ENCODE measurements at places on chromosomes 4 and X. TPM values are rescaled to one million over a fixed set of nuclear protein-coding genes. Genes with fewer than 3 reads are reported as not detected.

FOXP3 gene
- 1.9 TPM for total RNA-seq

DMRTC1 gene
- 0.05 TPM for total RNA-seq

- DNase-seq = no peak
Measured at GRCh38 chrX:103927030-103927429, 35.4 kb upstream of the TMSB15B start.

DNA sequence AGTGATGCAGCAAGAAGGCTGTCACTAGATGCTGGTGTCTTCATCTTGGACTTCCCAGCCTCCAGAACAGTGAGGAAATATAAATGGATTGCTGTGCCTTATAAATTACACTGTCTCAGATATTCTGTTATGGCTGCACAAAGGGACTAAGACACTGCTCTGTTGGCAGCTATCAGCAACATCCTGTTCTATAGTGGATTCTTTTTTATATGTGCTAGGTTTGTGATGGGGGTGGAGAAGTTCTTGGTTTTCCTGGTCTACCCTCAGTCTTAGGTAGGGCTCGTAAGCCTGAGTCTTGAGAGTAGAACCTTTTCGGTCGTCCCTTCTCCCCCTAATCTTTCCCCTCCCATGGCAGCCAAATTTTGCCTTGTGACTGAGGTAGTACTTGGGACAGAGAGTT lies 17.3 kb downstream of the STIM2 start:
- DNase-seq = no peak

GAGE12F gene
- total RNA-seq = not detected

- no peak for DNase-seq
Measured at GRCh38 chr4:158958489-158959270, 144.2 kb upstream of the RAPGEF2 start.

DNA sequence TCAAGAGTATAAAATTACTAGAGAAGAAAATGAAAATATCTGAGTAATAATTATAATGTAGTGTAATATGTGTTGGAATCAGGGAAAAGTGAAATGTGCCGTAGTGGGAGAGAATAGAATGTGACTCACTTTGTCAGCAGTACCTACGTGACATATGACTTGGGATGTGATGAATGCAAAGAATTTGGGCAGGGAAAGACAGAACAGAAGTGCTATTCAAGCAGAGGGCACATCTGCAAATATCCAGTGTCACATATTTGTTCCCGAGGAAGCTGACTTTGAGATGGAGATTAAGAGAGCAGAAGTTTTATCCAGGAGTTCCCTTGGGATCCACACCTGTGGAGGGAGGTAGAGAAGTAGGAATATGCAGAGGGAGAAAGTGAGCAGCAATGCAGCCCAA lies 69.3 kb upstream of the HS3ST1 start:
- DNase-seq = no peak

DNA sequence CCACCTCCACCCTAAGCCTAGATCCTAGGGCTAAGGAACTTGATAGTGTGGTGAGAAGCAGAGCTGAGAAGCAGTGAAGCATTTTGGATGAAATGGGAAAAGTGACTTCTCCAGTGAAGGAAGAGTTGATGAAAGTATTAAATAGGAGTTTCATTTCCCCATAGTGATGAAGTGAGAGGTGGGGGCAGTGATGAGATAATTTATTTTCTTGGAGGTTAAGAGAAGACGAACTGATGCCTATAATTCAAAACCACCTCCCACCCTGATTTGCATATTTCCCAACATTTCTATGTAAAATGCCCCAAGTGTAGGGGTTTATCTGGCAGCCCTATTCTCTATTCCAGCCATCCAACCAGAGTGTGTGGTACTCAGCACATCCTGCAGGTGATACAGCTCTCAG lies 6.3 kb downstream of the LONRF3 start:
- no peak for DNase-seq

DNA sequence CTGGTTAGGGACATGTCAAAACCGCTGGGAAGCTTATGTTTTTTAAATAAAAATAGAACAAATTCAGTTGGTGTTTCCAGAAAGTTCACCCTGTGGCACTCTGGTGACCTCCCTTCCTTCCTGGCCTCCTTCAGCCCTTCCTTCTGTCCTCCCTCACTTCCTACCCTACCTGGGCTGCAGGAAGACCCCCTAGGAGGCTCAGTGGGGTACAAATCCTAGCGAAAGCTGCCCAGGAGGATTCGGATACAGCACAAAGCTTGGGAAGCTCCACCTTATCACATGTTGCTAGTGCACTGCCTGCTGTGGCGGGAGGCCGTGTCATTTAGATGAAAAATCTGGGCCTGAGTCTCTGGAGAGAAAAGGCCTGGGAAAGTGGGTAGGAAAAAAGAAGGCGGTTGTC lies 60.5 kb downstream of the FHDC1 start:
- no peak for DNase-seq

Data from thymus (tissue), 14 donors.